ENCODE measurements at places on chromosomes 16 and 17. TPM values are rescaled to one million over a fixed set of nuclear protein-coding genes. Genes with fewer than 3 reads are reported as not detected.

KRTAP2-3 gene
- not detected for total RNA-seq

C16orf95 gene
- 5.2 TPM for total RNA-seq

SRCIN1 gene
- 2.4 TPM for total RNA-seq

NDUFB10 gene
- 258 TPM for total RNA-seq

TP53TG3 gene
- total RNA-seq: 0.28 TPM

MGRN1 gene
- total RNA-seq: 51.2 TPM

LPO gene
- total RNA-seq: 0.06 TPM

HSF5 gene
- not detected for total RNA-seq

Measured in A549 treated with dexamethasone at 1 μM for 4 hours (cell line).